MCF 10A (cell line): ENCODE measurements at places on chromosomes 4 and X. TPM values are rescaled to one million over a fixed set of nuclear protein-coding genes. Genes with fewer than 3 reads are reported as not detected.

XAGE2 gene
- total RNA-seq = not detected in 2 replicates

ATP10D gene
- total RNA-seq = 16.2 and 16.9 TPM in 2 replicates

CENPVL3 gene
- not detected in 2 replicates for total RNA-seq

VCX gene
- not detected in 2 replicates for total RNA-seq

GPRASP1 gene
- total RNA-seq = 1.2 and 2.0 TPM in 2 replicates

FAM149A gene
- 0.79 and 1.3 TPM in 2 replicates for total RNA-seq

AGA gene
- total RNA-seq = 17.3 and 18.3 TPM in 2 replicates

ANKRD50 gene
- 44.1 and 47.6 TPM in 2 replicates for total RNA-seq

MAP3K15 gene
- total RNA-seq = not detected in 2 replicates

GABRB1 gene
- total RNA-seq = not detected in 2 replicates

MAPK10 gene
- total RNA-seq = 4.7 and 5.3 TPM in 2 replicates

ZNF185 gene
- 14.2 and 17.8 TPM in 2 replicates for total RNA-seq

PGRMC1 gene
- 40.7 and 40.8 TPM in 2 replicates for total RNA-seq

PRSS12 gene
- 8.9 and 10.7 TPM in 2 replicates for total RNA-seq

RS1 gene
- not detected in 2 replicates for total RNA-seq

CXCL10 gene
- not detected in 2 replicates for total RNA-seq

NDP gene
- total RNA-seq = not detected in 2 replicates

OCRL gene
- 25.3 and 26.8 TPM in 2 replicates for total RNA-seq

SSX2B gene
- not detected in 2 replicates for total RNA-seq

EFHC2 gene
- total RNA-seq = not detected in 2 replicates

SPANXD gene
- not detected in 2 replicates for total RNA-seq

GRID2 gene
- total RNA-seq = not detected in 2 replicates

ANOS1 gene
- 0.05 and 0.20 TPM in 2 replicates for total RNA-seq

HOPX gene
- total RNA-seq = not detected in 2 replicates

ATP11C gene
- total RNA-seq = 19.0 and 19.5 TPM in 2 replicates

GNRHR gene
- total RNA-seq = not detected in 2 replicates

COL25A1 gene
- total RNA-seq = not detected in 2 replicates

ATP8A1 gene
- 0.19 and 0.34 TPM in 2 replicates for total RNA-seq

VSIG4 gene
- not detected in 2 replicates for total RNA-seq

MFAP3L gene
- total RNA-seq = 4.1 and 7.7 TPM in 2 replicates

CORIN gene
- 0.44 and 1.0 TPM in 2 replicates for total RNA-seq

SLC25A6 gene
- 319 and 463 TPM in 2 replicates for total RNA-seq

GLRA3 gene
- total RNA-seq = not detected in 2 replicates

FAM236B gene
- total RNA-seq = not detected in 2 replicates

MTCP1 gene
- total RNA-seq = 21.3 and 32.2 TPM in 2 replicates

MAGEC3 gene
- total RNA-seq = not detected in 2 replicates

IL3RA gene
- not detected in 2 replicates for total RNA-seq

MAGEC1 gene
- total RNA-seq = not detected in 2 replicates
